ENCODE measurements at places on chromosomes 12 and 14.

DNA sequence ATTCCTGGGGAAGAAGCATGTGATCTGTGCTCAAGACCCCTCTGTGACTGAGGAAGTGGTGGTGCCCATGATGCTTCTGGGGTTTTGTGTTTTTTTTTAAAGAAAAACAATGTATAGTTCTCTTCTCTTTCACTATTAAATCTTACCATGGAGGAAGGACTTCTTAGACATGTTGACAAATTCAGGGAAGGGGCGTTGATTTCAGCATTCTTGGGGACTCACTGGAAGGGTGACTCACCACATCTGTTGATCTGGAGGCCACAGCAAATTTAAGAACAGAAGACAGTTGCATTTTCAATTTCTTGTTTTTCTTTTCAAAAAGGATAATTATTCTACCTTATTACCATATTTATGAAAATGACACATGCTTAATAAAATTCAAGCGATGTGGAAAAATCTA, 152.9 kb upstream of the RTL1 start:
- no peak for DNase-seq

GRCh38 chr12:111196532-111196931, 172.4 kb downstream of the PHETA1 start:
- DNase-seq: no peak

DNA sequence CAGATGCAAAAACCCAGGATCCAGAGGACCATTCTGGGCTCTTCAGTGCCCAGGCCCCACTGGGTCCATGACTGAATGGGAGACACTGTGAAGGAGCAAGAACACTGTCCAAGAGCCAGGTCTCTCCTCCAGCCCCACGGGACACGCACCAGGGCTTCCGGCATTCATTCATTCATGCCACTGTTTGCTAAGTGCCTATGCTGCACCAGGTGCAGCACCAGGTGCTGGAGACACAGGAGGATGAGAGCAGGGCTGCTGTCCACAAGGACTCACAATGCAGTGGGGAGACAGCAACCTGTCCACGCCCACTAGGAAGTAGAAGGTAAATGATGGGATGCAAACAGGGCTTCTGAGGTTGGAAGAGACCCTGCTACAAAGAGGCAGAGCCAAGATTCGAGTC, 20.4 kb downstream of the CLMN start:
- no peak for DNase-seq

DNA sequence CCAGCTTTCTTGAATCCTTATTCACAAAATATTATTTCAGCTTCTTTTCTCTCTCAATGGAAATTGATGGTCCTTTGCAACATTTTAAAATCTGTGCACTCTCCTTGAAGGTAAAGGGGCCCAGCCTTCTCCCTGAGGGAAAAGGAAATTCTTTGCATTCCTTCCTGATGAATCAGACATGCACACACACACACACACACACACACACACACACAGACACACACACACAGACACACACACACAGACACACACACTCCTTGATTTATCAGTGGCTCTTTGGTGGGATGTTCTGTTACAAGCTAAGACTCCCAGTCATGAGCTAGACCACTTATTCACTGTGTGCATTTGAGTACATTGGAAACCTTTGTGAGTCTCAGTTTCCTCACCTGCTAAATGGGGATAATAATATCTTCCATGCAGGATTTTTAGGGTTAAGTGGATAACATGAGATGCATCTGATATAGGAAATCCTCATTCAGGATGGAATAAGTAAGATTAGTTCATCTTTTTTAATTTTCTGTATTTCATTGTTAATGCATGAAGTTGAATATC, 45.1 kb upstream of the HMGA2 start:
- DNase-seq: peak; percentile 24

- no peak for DNase-seq
These were observed 4.5 kb downstream of the FMNL3 start for GRCh38 chr12:49702676-49703215.

DNA sequence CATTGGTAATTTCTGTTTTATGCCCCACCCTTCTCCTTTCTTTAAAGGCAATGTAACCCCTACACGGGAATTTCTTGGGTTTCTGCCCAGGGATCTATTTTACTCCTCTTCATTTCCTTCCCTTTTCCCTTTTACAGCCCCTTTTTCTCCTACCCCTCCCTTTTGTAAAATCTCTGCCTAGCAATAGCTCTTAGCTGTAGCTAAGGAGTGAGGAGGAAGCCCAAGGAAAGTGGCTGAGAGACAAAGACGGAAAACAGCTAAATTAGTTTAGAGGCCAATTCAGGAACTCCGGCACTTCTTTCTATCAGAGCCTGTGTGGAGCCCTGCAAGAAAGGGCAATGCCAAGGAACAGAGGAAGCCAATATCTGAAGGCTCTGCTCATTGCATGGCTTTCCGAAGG, 40.3 kb downstream of the SOCS2 start:
- no peak for DNase-seq

GRCh38 chr12:84756961-84757360, 155.6 kb downstream of the SLC6A15 start:
- no peak for DNase-seq

GRCh38 chr14:101354726-101355125, 206.6 kb upstream of the DIO3 start:
- DNase-seq: no peak

DNA sequence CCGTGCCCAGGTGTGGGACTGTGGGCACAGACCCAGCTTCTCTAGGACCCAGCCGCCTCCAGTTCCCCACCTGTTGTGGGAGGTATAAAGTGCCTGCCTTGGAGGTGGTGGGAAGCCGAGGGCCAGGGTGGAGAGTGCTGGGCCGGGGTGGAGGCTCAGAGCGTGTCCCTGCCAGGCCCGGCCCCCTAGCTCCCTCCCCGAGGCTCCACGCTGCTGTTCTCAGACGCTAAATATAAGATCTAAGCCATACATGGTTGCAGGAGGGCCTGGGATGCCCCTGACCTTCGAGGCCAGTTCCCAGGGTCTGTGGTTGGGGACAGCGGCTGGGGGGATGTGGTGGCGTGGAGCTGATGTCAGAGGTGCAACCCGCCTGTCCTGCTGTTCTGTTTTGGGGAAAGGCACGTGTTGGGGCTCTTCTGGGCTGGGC, 10.8 kb downstream of the INF2 start:
- DNase-seq: no peak
